ENCODE measurements at places on chromosomes 13 and 19.

- no peak for DNase-seq
Observed at GRCh38 chr13:23500849-23501248, 67.3 kb upstream of the SACS start.

DNA sequence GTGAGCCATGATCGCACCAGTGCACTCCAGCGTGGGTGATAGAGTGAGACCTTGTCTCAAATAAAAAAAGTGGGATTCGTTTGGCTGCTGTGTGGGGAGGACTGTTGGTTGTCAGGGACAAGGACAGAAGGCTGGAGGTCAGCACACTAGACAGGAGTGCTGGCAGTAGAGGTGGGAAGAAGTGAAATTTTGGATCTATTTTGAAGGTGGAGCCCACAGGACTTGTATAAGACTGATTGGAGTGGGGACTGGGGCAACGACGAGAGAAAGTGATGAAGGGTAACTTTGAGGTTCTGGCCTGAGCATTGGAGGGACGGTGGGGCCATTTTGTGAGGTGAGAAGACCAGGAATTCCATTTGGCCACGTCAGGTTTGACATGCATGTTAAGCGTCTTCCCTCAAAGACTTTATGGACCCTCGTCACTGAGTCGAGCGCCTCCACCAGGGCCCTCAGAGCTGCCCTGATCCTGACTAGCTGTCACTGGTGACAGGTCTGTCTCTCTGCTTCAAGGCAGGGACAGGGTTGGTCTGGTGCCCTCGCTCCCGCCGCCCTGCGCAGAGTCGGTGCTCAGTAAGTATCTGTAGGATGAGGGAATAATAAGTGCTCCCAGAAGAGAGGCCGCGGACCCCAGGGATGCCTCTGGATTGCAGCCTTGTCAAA, 673 bp downstream of the CTU1 start:
- DNase-seq, result no peak

GRCh38 chr13:41282129-41282571, 18.8 kb upstream of the MTRF1 start:
- DNase-seq, result no peak

- DNase-seq, result no peak
Observed at GRCh38 chr13:66349966-66350365, 880.2 kb downstream of the PCDH9 start.

- no peak for DNase-seq
Observed at GRCh38 chr13:67221630-67222226, 8.4 kb downstream of the PCDH9 start.

- DNase-seq, result no peak
Observed at GRCh38 chr13:111345682-111346081, 25.2 kb downstream of the TEX29 start.

GRCh38 chr13:101209206-101209893, 207.0 kb downstream of the NALCN start:
- DNase-seq, result no peak

DNA sequence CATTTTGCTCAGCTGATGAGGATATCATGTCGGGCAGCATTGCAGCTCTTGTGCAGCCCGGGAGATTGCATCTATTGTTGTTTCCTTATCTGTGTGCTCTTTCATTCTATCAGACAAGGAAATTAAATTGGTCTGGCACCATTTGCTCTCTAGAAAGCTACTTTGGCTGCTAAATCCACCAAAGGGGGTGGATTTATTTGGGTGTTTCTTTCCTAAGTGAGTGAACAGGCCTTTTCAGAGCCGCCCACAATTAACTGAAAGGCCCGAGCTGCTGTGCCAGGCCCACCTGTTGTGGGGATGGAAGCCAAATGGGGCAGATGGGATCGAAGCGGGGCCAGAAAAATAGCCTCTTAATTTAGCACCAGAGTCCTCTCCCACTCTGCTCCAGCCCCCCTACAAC, 99.4 kb downstream of the DNAJC15 start:
- no peak for DNase-seq

DNA sequence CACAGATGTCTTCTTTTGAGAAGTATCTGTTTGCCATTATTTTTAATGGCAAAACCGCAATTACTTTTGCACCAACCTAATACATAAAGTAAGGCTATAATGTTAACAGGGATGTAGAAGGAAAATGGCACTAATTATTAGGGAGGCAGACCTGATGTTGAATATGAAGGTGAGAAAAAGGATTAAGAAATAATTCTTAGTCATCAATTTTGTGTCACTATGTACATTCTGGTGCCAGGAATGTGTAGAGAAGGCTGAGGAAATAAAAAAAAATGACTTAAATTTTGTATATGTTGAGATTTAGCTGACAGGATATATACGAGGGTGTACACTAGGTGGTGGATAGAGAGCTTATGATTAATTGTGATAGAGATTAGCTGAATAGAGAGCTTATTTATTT, 12.6 kb downstream of the ZNF585B start:
- no peak for DNase-seq

DNA sequence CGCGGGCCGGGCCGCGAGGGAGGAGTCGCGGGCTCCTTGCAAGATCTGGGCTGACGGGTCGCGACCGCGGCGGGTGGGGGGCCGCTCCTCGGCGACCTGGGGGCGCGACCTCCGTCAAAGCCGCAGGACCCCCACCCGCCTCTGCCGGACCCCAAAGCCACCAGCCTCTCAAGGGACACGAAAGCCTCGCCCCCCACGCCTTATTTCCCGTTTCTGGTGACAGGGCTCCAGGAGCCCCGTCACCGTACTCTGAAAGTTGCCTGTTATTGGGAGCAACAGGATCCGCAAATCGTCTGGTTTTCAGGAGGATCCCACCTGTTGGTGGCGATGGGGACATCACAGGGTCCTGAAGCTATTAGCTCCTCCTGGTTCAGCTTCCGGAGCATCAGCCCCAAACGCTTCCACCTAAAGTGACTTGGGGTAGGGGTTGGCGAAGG, 530 bp downstream of the MAU2 start:
- DNase-seq, result peak; percentile 19

- no peak for DNase-seq
Observed at GRCh38 chr19:15014579-15014978, 34.7 kb upstream of the CASP14 start.

DNA sequence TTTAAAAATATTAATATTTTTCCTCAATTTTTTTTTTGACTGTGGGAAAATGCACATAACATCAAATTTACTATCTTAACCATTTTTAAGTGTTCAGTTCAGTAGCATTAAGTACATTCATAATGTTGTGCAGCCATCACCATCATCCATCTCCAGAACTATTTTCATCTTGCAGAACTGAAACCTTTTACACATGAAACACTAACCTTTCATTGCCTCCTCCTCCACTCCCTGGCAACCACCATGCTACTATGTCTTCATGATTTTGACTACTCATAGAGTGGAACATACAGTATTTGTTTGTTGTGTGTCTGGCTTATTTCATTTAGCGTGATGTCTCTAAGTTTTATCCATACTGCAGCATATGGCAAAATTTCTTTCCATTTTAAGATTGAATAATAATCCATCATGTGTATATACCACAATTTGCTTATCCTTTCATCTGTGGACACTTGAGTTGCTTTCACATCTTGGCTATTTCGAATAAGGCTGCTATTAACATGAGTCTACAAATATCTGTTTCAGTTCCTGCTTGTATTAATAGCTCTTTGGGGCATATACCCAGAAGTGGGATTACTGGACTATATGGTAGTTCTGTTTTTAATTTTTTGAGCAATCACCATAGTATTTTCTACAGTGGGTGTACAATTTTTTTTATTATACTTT, 376.4 kb downstream of the MTUS2 start:
- no peak for DNase-seq

DNA sequence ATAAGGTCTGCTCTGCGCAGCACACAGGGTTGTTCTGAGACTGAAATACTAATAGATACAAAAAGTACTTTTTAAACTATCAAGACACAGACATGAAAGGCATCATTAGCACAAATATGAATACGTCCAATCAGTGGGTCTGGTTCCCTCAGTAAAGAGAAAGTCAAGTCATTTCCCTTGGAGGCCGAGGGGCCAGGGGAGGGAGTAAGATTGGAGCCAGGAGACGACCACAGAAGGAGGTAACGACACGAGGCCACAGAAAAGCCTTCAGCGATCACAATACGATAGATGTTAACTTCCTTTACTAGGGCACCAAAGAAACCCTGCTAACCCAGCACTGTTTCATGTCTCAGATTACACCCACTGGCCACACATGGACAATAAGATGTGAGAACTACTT, 5.3 kb downstream of the CARS2 start:
- DNase-seq, result no peak

- no peak for DNase-seq
Observed at GRCh38 chr19:41186971-41187883, 5.8 kb upstream of the CYP2S1 start.

- no peak for DNase-seq
Observed at GRCh38 chr19:28530406-28531035, 682.4 kb downstream of the UQCRFS1 start.

GRCh38 chr19:44816301-44816700, 7.4 kb downstream of the BCAM start:
- no peak for DNase-seq

DNA sequence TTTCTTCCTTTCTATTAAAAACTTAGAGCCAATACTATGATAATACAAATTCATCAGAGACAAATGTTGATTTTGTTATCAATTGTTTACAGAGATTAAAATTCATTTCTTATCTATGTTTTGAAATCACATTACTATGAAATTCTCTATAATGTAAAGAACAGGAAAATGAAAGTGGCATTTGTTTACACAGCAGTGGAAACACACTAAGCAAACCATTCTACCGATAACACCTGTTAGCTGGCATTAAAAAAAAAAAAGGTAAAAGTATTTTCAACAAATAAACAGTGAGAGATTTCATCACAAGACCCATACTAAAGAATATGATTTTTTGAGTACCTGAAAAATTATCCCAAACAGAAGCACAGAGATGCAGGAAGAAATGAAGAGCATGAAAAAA, 4.8 kb upstream of the CCDC70 start:
- DNase-seq, result no peak

- DNase-seq, result no peak
Observed at GRCh38 chr13:28128926-28129325, 9.4 kb upstream of the PAN3 start.

DNA sequence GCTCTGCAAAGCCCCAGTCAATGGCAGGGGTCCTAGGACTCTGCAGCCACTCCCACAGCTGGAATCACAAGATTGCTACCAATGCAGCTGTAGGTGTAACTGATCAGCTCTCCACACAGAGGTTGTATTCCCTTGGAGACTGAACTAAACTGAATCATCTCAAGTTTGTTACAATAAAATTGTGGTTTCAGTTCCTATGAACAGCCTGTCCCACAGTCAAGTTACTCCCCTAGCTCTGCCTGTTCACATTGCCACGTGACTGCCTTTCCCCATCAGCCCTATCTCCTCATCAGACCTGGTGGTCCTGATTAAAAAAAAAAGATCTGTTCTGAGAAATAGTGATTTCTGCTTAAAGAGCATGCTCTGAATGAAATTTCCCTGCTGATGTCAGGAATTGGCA, 287.9 kb upstream of the NBEA start:
- no peak for DNase-seq

DNA sequence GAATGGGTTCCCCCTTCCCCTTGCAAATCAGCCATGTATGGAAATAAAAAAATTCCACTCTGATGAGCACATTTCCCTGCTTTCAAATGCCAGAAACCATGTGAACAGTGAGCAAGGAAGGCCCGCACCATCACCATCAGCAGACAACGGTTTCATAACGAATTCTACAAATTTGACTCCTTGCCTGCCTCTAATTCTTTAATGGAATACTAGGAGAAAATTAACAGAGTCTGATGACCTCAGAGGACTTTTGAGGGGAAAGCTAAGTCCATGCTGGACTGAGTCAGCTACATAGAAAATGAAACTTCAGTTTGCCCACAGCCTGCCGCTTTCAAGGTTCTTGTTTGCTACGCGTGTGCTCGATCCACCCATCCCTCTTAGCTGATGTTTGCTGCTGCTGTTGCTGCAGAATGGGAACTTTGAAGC, 46.7 kb upstream of the KL start:
- DNase-seq, result no peak

GRCh38 chr19:55253842-55254624, 4.8 kb downstream of the PPP6R1 start:
- peak; percentile 57 for DNase-seq

GRCh38 chr13:95367309-95367843, 66.1 kb upstream of the ABCC4 start:
- no peak for DNase-seq

DNA sequence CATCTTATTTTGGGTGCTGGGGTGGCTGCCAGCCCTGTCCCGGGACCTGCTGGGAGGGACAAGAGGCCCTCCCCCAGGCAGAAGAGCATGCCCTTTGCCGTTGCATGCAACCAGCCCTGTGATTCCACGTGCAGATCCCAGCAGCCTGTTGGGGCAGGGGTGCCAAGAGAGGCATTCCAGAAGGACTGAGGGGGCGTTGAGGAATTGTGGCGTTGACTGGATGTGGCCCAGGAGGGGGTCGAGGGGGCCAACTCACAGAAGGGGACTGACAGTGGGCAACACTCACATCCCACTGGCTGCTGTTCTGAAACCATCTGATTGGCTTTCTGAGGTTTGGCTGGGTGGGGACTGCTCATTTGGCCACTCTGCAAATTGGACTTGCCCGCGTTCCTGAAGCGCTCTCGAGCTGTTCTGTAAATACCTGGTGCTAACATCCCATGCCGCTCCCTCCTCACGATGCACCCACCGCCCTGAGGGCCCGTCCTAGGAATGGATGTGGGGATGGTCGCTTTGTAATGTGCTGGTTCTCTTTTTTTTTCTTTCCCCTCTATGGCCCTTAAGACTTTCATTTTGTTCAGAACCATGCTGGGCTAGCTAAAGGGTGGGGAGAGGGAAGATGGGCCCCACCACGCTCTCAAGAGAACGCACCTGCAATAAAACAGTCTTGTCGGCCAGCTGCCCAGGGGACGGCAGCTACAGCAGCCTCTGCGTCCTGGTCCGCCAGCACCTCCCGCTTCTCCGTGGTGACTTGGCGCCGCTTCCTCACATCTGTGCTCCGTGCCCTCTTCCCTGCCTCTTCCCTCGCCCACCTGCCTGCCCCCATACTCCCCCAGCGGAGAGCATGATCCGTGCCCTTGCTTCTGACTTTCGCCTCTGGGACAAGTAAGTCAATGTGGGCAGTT, 8.6 kb downstream of the CALM3 start:
- DNase-seq, result no peak

GRCh38 chr19:11685676-11686650, 52.8 kb downstream of the ZNF823 start:
- no peak for DNase-seq

DNA sequence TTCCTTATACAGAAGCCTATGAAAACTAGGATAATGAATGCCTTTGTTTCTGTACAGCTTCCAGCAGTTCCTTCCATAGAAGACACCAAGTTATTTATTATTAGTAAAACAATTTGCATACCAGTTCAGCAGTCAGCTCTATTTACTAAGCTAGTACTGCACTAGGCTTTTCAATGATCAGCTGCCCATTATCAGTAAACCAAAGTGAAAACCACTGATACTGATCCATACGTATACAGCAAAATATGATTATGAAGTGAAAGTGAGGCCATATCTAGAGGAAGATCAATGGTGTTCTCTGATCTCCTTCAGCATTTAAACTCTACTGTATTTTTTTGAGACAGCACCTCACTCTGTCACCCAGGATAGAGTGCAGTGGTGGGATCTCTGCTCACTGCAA, 3.2 kb downstream of the TPT1 start:
- no peak for DNase-seq

Measured in hematopoietic multipotent progenitor cell treated with erythropoietin and hydrocortisone succinate and interleukin-3 and kit ligand, for 8 days (in vitro differentiated cells).